ENCODE measurements at places on chromosomes 5 and 9. TPM values are rescaled to one million over a fixed set of nuclear protein-coding genes. Genes with fewer than 3 reads are reported as not detected.

GRCh38 chr5:80184235-80185023 lies 71.4 kb downstream of the SERINC5 start:
- no peak for DNase-seq

DNA sequence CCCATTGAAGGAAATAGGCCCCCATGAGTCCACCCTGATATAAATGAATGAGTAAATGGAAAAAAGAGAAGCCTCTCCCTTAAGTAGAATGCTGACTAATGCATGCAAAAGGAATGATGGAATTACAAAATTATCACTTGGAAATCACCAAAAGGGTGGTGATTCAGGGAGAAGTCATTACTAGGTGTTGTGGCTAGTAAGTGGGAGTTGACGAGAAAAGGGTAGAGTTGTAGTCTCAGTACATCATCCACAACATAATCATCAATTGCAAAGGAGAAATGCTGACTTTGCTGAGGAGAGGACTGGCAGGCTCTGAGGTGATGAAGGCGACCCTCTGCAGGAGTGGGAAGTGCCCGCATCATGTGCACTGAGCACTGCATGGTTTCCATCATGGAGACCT lies 201.5 kb upstream of the S1PR3 start:
- DNase-seq = no peak

GRCh38 chr5:10301266-10301665 lies 6.4 kb downstream of the CMBL start:
- no peak for DNase-seq

The PTCH1 gene
- 22.6 TPM for total RNA-seq

The FAF2 gene
- 18.0 TPM for total RNA-seq

All from pancreas (tissue), 10 donors.